ENCODE measurements at places on chromosomes 3 and 15. TPM values are rescaled to one million over a fixed set of nuclear protein-coding genes. Genes with fewer than 3 reads are reported as not detected.

GRCh38 chr3:143668924-143669790, 179.1 kb downstream of the SLC9A9 start:
- no peaks in the 10 kb centered on the region for H3K27me3 ChIP-seq
- H3K4me1 ChIP-seq, result no peaks in the 10 kb centered on the region
- H3K4me3 ChIP-seq, result no peak overlapping the region
- no peak overlapping the region for H3K27ac ChIP-seq
- H3K36me3 ChIP-seq, result no peaks in the 10 kb centered on the region

Gene AMIGO3
- 2.8 TPM for polyA plus RNA-seq

DNA sequence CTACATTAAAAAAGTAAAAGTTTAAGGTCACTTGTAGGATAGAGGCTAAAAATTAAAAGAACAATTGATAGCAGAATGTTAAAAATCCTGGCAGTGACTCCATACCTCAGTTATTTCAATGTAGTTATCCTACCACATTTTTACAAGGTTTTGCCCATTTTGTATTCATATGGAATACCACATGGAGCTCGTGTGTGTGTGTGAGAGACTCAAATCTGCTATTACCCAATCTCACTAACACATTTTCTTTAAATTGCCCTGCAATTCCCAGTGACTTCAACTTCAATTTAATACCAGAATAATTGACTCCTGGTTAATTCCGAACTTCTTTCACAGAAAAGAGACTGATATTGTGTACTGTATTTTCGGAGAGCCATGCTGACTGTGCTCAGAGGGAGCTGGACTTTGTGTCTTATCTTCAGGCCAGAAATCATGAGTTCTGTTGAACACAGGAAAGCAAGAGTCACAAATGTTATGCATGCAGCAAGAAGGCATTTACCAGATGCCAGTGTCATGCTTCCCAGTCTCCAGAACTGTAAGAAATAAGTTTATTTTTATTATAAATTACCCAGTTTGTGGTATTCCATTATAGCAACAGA, 529.0 kb upstream of the NECTIN3 start:
- no peaks in the 10 kb centered on the region for H3K27me3 ChIP-seq
- H3K4me1 ChIP-seq, result no peaks in the 10 kb centered on the region
- no peak overlapping the region for H3K4me3 ChIP-seq
- H3K27ac ChIP-seq, result no peak overlapping the region
- no peak for DNase-seq

DNA sequence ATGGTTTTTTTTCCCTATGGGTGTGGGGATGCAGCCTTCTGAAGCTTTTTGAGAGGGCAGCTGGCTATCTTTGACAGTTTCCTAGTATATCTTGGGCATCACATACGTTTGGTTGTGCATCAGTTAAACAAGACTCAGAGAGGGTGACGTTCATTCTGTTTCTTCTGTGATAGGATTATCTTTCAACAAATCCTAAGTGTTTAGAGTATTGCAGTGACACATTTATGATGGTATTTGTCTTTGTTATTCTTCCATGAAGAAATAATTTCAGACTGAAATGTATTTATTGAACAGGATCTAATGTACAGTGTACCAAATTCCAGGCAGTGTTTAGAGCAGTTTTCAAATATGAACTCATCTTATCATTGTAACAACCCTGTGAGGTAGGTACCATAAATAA, 114.4 kb downstream of the PLCL2 start:
- no peaks in the 10 kb centered on the region for H3K27me3 ChIP-seq
- no peak overlapping the region for H3K27ac ChIP-seq
- H3K4me3 ChIP-seq, result no peak overlapping the region
- H3K4me1 ChIP-seq, result no peaks in the 10 kb centered on the region

GRCh38 chr3:74200952-74201351, 413.5 kb downstream of the CNTN3 start:
- H3K36me3 ChIP-seq, result no peaks in the 10 kb centered on the region
- H3K27ac ChIP-seq, result no peak overlapping the region
- H3K4me1 ChIP-seq, result no peaks in the 10 kb centered on the region
- no peak for DNase-seq

Gene PLA2G4E
- polyA plus RNA-seq, result not detected

DNA sequence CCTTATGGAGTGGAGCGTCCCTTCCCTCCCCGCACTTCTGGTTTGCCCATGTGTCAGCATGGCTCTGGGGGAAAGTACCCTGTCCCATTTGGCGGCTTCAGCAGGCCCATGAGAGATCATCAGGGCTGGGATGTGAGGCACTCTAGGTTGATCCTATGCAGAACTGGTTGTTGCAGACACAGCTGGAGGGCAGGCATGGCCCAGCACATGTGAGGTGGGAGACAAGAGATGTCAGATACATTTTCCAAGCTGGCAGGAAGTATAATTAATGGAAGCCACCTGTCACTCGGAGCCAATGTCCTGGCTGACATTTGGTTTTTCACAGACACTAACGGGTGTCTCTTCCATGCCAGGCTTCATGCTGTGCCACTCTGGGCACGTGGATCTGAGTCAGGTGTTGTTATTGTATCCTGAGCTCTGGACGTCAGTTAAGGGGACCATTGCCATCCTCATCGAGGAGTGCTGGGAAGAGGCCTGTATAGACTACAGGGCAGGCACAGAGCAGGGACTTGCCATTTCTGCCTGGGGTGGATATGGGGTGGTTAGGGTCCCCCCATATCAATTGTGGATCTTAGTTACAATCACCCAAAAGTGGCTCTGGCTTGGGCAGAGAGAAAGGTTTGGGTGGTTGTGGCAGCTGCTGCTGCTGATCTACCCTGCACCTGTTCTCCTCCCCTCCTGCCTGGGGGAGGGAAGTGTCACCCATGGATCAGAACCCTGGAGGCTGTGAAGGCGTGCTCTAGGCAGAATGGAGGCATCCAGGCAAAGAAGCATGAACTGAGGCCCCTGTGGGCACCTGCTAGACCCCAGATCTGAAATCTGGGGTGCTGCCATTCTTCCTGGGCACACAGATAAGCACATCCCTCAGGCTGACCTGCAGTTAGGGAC, 140.7 kb downstream of the FBLN2 start:
- peaks cover 32% of the 10 kb centered on the region for H3K27me3 ChIP-seq
- DNase-seq, result no peak

- H3K27me3 ChIP-seq, result no peaks in the 10 kb centered on the region
- no peaks in the 10 kb centered on the region for H3K36me3 ChIP-seq
- DNase-seq, result no peak
- no peak overlapping the region for H3K4me3 ChIP-seq
Measured at GRCh38 chr3:121855555-121855954, 20.5 kb downstream of the EAF2 start.

Gene PLS1
- 11.0 TPM for polyA plus RNA-seq

GRCh38 chr3:102156426-102156825, 278.4 kb upstream of the ZPLD1 start:
- no peak overlapping the region for H3K4me3 ChIP-seq
- DNase-seq, result no peak
- H3K27ac ChIP-seq, result no peak overlapping the region
- no peaks in the 10 kb centered on the region for H3K4me1 ChIP-seq
- H3K36me3 ChIP-seq, result no peaks in the 10 kb centered on the region

Gene SCAP
- polyA plus RNA-seq, result 47.9 TPM

DNA sequence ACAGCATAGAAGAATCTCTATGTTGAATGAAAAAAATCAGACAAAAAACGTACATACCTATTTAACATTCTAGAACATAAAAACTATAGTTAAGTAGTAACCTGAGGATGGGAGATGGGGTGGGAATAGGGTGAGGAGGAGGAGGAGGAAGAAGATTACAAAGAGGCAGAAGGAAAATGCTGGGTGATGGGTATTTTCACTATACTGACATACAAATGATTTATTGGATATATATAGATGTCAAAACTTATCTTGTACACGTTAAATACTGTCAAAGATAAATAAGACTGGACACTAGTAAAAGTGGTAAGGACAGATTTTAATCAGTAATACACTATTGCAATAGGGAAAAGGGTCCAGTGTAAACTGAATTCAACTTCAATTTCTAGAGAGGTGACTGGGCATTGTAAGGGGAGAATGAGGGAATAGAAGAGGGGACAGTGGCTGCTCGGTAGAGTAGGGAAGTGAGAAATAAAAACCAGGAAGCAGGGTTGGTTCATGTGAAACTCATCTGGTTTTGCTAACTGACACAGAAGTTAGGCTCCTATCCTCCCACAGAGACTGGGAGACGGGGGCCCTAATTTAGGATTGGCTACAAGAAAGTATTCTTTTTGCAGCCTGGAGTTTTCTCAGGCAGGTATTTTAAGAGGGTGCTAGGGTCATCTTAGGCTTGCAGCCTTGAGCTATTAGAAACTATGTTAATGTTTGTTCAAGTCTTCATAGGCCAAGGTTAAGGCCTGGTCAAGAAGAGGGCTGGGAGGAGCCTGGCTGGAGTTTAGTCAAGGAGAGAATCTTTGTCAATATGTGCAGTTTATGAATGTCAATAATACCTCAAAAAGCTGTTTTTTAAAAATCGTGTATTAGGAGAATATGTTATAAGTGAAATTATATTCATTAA, 15.0 kb upstream of the C15orf61 start:
- no peaks in the 10 kb centered on the region for H3K36me3 ChIP-seq
- no peaks in the 10 kb centered on the region for H3K27me3 ChIP-seq
- no peak for DNase-seq

Gene SUSD5
- not detected for polyA plus RNA-seq

DNA sequence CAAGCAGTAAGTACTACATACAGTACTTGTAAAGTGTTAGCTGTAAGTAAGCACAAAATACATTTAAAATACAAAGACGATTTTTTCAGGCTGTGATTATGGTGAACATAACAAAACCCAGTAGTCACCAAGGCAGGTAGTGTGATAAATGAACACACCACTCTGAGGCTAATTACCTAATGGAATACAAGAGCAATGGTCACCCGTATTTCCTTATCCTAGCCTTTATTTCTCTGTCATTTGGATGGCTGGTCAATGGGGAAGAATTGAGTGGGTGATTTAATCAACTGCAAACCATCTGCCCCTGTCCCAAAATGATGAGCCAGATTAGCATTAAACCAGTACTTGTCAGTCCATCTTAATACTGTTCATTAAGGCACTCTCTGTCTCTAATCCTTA, 89.2 kb upstream of the CGNL1 start:
- no peak for DNase-seq
- no peaks in the 10 kb centered on the region for H3K4me1 ChIP-seq
- no peaks in the 10 kb centered on the region for H3K27me3 ChIP-seq
- no peak overlapping the region for H3K27ac ChIP-seq
- no peak overlapping the region for H3K4me3 ChIP-seq

Gene ARHGEF26
- not detected for polyA plus RNA-seq

GRCh38 chr3:13159890-13160289, 86.7 kb upstream of the IQSEC1 start:
- H3K4me3 ChIP-seq, result no peak overlapping the region
- 0 out of 2 replicates have a peak, but pooled peaks cover 3% of the 10 kb centered on the region for H3K4me1 ChIP-seq

DNA sequence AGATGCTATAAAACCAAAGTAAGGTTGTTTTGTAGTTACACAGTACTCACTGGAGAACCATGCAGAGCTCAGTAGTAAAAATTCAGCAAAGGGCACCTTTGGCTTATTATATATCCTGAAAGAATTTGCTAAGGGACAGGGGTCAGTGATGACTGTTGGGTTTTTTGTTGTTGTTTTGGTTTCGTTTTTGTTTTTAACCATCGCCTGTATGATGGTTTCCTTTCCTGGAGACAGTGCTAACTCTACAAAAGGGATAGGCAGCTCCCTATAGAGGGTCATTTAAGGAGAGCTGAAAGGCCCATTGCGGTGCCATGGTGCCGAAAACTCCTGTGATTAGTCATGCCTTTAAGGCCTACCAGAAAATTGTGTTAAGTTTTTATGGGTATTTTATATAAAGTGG, 118.2 kb upstream of the GOLIM4 start:
- no peak overlapping the region for H3K4me3 ChIP-seq
- no peak for DNase-seq
- no peaks in the 10 kb centered on the region for H3K27me3 ChIP-seq
- H3K4me1 ChIP-seq, result no peaks in the 10 kb centered on the region
- no peaks in the 10 kb centered on the region for H3K36me3 ChIP-seq
- no peak overlapping the region for H3K27ac ChIP-seq

Gene NANOGP8
- polyA plus RNA-seq, result not detected

GRCh38 chr3:4804161-4805058, 174.8 kb upstream of the BHLHE40 start:
- no peak for DNase-seq
- H3K27me3 ChIP-seq, result no peaks in the 10 kb centered on the region
- H3K36me3 ChIP-seq, result peaks cover 2% of the 10 kb centered on the region
- peaks cover 29% of the 10 kb centered on the region for H3K4me1 ChIP-seq
- H3K27ac ChIP-seq, result no peak overlapping the region
- H3K4me3 ChIP-seq, result no peak overlapping the region

DNA sequence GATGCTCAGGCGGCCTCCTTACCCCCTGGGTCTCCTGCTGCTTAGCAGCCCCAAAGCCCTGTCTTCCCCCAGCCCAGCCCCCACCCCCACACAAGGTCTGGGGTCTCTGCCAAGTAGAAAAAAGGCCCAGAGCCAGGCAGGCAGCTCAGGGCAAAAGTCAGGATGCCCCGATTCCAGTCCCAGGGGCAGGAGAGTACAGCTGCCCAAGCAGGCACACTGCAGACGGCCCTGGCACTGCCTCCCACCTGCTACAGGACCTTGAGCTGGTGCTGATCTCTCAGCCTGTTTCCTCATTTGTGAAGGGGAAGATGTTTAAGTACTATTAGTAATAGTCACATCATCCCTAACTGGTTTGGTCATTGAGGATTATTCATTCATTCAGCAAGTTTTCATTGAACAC, 12.6 kb downstream of the TMEM43 start:
- H3K4me3 ChIP-seq, result no peak overlapping the region
- H3K36me3 ChIP-seq, result peaks cover 74% of the 10 kb centered on the region
- DNase-seq, result no peak
- no peak overlapping the region for H3K27ac ChIP-seq
- H3K27me3 ChIP-seq, result no peaks in the 10 kb centered on the region
- H3K4me1 ChIP-seq, result no peaks in the 10 kb centered on the region

- no peaks in the 10 kb centered on the region for H3K36me3 ChIP-seq
- no peak overlapping the region for H3K4me3 ChIP-seq
- no peak for DNase-seq
- H3K27ac ChIP-seq, result no peak overlapping the region
- no peaks in the 10 kb centered on the region for H3K4me1 ChIP-seq
- H3K27me3 ChIP-seq, result no peaks in the 10 kb centered on the region
Measured at GRCh38 chr15:37204692-37205091, 104.3 kb upstream of the MEIS2 start.

- DNase-seq, result no peak
- no peak overlapping the region for H3K27ac ChIP-seq
- H3K4me1 ChIP-seq, result peaks cover 13% of the 10 kb centered on the region
- H3K27me3 ChIP-seq, result no peaks in the 10 kb centered on the region
Measured at GRCh38 chr3:47265725-47266428, 16.7 kb downstream of the KIF9 start.

- peak; percentile 14 for DNase-seq
- H3K4me1 ChIP-seq, result peaks cover 3% of the 10 kb centered on the region
- 0 out of 3 replicates have a peak, but pooled peaks cover 8% of the 10 kb centered on the region for H3K36me3 ChIP-seq
- H3K27ac ChIP-seq, result peak overlapping the region; percentile 75
- peak overlapping the region; percentile 32 for H3K4me3 ChIP-seq
- H3K27me3 ChIP-seq, result no peaks in the 10 kb centered on the region
Measured at GRCh38 chr3:63960048-63960711, 48.0 kb upstream of the SCAANT1 start.

GRCh38 chr15:23416349-23417276, 30.4 kb downstream of the GOLGA6L2 start:
- no peak overlapping the region for H3K4me3 ChIP-seq
- H3K4me1 ChIP-seq, result peaks cover 5% of the 10 kb centered on the region
- DNase-seq, result peak; percentile 87
- no peak overlapping the region for H3K27ac ChIP-seq
